ENCODE measurements at places on chromosomes 3 and 15.
A peak's percentile ranks its signal among the peaks of the same experiment; 100 is the strongest.

DNA sequence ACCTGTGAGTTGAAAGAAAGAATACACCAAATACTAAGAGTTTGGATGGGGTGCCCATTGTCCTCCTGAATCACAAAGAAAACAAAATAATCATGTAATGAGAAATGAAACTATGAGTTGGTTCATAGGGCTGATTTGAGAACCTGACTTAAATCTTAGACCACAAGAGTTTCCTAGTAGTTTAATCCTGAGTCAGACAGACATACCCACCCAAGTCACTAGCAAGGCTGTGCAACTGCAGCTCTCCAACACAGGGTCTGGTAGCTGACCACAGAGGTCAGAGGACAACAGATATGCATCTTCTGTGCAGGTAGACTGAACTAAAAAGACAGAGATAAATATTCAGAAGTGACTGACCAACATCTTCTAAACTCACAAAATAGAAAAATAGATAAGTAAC is 296.3 kb upstream of the TMCO5A start:
- no peak for DNase-seq

DNA sequence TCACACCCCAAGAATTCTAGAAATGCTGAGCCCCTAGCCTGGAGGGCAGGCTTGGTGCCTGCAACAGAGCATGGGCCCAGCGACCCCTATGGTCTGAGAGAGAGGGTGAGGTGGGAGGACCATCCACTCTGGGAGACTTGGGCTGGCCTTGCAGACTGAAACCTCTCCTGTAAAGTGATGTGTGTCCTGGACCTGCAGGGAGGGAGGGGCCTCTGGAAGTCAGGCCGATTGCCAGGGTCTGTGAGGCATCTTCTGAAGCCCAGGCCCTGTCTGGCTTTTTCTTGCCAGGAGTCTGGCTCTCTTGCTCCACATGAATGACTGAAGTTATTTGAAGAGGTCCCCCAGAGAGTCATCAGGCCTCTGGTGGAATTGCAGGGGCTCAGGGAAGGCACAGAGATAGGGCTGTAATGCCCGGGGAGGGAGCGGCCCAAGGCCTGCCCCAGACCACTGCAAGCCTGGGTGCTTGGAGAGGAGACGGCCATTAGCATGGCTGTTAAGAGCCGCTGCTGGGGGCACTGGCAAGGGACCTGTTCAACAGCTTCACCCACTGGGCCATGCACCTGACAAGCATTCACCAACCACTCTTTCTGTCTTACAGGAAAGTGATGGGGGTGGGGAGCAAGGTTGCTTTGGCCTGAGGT is 56.0 kb upstream of the CHRNA7 start:
- DNase-seq = no peak

DNA sequence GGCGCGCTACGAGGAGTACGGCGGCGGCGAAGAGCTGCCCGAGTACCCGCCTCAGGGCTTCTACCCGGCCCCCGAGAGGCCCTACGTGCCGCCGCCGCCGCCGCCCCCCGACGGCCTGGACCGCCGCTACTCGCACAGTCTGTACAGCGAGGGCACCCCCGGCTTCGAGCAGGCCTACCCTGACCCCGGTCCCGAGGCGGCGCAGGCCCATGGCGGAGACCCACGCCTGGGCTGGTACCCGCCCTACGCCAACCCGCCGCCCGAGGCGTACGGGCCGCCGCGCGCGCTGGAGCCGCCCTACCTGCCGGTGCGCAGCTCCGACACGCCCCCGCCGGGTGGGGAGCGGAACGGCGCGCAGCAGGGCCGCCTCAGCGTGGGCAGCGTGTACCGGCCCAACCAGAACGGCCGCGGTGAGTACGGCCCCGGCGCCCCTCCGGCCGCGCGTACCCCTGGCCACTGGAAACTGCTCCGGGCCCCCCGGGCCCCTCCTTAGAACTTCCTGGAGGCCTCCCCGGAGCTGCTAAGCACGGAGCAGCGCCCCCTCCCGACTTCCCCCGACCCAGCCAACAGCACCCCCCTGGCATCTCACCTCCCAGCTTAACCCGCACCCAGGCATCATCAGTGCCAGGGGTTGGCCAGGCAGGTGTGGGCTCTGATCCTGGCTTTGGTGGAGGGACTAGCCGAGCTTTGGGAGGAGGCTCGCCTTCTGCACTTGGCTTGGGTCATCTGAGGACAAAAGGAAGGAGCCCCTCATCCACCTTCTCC is 1.4 kb downstream of the LOXL1 start:
- no peak for DNase-seq

DNA sequence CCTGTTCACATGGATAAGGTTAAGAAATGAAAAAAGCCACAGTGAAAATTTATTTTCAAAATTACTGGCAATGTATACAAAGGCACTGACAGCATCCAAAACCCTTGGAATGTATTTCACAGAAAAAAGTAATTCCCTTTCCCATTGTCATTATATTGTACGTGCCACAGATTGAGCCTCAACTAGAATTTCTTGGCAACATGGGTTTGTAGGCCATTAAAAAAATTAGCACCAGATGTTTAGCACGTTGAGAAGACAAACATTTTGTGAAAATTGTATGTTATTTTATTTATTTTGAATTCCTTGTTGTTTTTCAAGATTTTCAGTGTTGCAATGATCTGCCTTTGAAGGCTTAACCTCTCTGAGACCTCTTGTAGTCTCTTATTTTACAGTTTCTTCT is 76.3 kb upstream of the EPHB3 start:
- no peak for DNase-seq

DNA sequence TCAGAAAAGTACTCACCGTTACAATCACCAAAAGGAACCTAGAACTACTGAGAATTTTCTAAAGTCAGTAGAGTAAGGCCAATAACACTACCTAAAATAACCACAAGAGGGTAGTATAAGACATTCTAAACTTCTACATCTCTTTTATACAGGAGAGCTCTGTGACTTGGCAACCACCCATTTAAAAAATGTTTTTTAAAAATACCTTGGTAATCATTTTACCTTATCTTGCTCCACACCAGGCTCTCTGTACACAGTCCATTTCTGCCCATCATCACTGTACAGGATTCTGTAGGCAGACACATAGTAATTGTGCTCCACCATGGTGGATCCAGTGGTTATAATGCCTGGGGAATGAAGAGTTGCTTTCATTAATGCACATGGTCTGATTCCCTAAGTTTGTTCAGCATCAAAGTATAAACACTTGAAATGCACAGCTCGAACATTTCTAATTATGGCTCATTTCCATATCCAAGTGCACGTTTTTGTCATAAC is 54.5 kb downstream of the ST3GAL6 start:
- DNase-seq = peak; percentile 52

DNA sequence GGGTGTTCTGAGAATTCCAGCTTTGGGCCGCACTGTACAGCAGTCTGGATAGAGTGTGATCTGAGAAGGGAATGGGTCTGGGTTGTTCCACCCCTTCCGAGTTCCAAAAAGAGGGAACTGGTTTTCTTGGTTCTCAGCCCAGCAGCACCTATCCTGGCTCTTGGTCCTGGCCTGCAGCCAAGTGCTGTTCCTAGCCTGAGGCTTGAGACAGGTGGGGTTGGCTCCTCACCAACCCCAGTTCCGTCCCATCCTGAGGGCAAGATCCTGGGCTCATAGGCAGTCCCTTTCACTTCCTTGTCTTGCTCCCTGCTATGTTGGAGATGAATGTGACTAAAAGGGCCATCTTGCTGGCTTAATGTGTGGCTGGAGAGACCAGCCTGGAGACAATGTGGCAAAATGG is 15.2 kb downstream of the IVD start:
- DNase-seq = no peak

DNA sequence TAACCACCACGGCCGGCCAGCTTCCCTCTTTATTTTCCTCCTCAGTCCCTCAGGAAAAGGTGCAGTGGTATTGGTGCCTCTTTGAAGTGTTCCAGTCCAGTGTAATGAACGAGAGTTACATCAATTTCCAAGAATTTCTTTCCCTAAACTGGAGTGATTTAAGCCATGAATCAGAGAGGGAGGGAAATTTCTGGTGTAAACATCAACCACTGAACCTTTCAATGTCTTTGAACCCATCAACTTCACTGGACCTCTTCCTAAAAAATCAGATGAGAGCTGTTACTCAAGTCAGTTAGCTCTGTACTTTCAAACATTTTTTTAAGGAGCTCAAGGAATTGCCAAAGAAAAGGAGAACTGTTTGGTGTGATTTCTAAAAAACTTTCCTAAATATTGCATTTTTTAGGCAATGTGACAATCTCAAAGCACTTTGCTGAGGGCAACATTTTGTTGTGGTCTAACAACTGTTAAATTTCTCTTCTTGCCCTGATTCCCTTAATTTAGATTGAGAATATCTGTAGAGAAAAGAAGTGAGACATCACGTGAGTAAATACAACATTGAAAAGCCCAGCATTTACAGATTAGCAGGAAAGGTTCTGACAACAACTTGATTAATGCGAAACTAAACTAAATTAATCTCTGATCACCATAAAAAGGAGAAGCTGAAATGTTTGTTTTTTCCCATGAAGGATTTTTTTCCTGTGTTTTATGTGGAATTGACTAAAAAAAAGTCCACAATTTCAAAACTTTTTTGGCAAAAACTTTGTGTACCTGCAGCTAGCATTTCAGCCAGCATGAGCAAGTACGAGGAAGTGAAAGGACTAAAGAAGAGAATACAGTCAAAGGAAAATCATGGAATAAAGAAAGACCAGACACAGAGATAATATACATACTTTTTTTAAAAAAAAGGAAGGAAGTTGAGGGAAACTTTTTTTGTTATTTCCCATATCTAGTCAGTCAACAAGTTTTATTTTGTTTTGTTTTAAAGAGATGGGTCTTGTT is 9.1 kb upstream of the DAZL start:
- DNase-seq = no peak

DNA sequence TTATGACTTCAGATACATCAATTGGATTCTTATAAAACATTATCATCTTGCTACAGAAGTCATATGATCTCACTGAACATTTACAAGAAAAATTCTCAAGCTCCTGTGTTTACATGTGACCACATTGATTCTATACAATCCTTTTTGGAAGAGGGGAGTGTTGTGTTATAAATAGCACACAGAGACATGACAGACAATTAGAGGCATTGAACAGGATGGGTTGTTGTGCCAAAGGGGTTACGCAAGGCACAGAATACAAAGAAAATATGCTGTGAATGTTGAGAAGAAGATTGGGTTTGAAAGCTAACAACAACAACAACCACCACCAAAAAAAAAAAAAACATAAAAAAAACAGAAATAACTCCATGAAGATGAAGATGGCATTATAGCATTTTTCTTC is 32.5 kb upstream of the TBL1XR1 start:
- DNase-seq = no peak

DNA sequence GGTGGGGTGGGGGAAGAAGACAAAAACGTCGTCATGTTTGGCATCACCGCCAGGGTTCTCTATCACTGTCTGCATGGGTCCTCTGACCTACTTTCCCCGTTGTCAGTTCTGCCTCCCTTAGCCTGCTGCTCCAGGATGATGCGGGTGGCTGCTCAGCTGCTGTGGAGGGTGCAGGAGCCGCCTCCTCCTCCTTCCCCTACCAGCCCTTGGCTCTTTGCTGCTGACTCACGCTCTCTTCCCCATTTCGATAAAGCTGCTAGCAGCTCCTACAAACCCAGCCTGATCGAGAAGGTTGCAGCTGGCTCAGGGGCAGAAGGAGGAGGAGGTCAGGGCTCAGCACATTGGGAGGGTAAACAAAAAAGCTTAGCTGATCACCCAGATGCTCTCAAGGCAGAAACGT is 49.5 kb upstream of the SEC13 start:
- no peak for DNase-seq

DNA sequence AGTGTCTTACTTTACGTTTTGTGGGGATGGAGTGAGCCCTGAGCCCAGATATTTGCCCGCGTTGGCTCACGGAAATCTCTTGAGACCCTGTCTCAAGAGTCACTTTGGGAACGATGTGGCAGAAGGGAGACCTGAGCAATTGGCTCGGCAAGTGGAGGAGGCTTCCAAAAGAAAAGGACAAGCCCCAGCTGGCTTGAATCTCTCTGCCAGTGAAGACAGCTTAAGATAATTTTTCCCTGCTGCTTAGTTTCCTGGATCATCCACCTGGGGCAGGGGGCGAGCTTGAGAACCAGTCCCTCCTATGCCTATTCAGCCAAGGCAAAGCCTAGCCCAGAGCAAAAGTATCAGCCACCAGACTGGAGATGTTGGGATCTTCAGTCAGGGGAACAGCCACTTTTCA is 708 bp downstream of the SEC22A start:
- DNase-seq = no peak

- DNase-seq = no peak
These were observed 128.6 kb upstream of the ADAMTS9 start for GRCh38 chr3:64816355-64816754.

DNA sequence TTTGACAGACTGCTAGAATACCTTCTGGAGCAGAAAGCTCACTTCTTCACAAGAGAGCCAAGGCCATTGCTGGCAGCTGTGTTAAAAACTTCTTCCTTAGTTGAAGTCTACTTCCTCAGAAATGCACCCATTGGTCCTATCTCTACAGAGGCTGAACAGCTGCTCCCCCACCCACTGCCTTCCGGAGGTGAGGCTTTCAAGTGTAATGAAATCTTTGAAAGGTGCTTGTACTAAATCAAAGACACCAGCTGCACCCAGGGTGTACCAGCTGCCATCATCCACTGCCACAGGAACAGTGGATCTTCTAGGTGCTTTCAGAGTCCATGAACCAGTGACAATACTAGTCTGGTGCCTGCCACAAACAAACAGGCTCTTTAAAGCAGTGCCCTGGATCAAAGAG is 26.4 kb upstream of the HERC1 start:
- DNase-seq = no peak

DNA sequence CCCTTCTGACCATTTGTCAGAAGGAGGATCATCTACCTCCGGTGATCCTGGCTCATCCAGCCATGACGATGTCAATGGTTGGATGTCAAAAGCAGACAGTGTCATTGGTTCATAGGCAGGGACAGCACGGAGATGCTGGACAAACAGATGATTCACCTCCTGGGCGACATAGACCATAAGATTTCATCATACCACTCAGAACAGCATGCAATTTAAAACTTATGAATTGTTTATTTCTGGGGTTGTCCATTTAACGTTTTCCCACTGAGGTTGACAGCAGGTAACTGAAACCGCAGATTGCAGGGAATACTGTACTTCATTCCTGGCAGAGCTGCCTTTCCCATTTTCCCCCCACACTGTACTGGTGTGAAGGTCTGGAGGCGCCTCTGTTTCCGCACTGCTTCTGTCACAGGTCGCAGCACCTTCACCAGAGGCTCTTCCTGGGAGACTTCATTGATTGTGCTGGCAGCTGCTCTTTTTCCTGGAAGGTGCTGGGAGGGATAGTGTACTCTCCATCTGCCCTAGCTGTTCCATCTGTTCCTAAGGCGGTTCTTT is 32.5 kb upstream of the TMOD3 start:
- DNase-seq = no peak

- no peak for DNase-seq
These were observed 131.0 kb upstream of the KLHL25 start for GRCh38 chr15:85925649-85926237.
